ENCODE measurements at places on chromosomes 2 and 18. TPM values are rescaled to one million over a fixed set of nuclear protein-coding genes. Genes with fewer than 3 reads are reported as not detected.

Gene NEUROD1
- total RNA-seq: not detected

Gene VSNL1
- 33.2 TPM for total RNA-seq

GRCh38 chr2:57313678-57314077, 732.9 kb upstream of the VRK2 start:
- no peak for DNase-seq

Gene SLC11A1
- total RNA-seq: 19.5 TPM

DNA sequence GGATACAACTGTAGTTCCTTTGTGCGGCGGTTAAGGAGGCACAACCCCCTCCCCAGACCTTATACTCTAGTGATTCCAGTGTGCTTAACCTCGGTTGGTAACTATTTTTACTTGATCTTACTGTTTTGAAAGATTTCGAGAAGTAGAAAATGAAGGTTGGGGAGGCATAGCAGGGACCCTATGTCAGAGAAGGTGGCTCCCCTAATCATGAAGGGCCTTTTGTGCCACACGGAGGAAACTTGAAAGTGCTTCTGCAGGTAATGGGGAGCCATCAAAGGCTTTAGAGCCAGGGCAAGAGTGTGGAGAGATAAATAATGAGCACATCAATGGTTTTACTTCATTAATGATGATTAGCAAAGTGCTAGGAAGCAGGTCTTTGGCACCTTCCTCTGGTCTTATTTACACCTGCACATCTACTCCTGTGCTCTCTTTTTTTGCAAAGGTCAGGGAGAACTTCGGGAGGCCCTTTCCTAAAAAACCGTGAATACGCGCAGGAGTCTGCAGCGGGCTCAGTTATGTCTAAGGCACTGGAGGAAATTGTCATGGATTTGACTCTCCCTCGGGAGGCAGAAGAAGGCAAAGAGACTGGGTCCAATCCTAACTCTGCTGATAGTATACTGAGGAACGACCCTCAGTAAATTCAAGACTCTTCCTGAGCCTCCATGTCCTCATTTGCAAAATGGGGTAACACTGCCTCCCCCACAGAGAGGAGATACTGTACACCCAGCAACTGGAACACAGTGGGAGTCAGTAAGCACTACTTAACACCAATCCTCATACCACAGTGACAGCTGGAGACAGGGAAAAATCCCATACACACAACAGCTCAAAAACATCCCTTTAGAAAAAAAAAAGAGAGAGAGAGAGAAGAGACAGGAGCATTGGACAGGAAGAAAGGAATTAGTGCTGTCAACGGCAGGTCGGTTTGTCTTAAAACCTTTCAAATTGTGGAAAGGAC, 81.6 kb downstream of the DDX1 start:
- DNase-seq: no peak
